Spinal cord (tissue), 10 donors: ENCODE measurements at places on chromosomes 3 and 15. TPM values are rescaled to one million over a fixed set of nuclear protein-coding genes. Genes with fewer than 3 reads are reported as not detected.

- DNase-seq = no peak
Measured at GRCh38 chr15:64246364-64247189, 83.8 kb upstream of the PPIB start.

Gene CELSR3
- 25.7 TPM for polyA plus RNA-seq

- DNase-seq = no peak
Measured at GRCh38 chr15:56808160-56808559, 74.9 kb upstream of the ZNF280D start.

DNA sequence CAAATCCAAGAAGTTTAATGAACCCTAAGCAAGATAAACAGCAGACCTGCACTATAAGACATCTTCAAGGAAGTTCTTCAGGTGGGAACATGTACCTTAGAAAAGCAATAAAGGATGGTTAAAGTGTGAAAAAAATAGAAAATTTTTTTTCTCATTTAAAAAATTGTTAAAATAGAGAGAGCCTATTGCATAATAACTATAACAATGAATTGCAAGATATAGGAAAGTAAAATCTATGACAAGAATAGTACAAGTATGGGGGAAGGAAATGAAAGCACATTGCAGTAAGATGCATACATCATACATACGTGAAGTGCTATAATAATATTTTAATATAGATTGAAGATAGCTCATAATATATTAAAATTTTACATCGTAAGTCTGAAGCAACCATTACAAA, 310.1 kb upstream of the KCNMB2 start:
- DNase-seq = no peak

Gene PRR20G
- polyA plus RNA-seq = not detected

DNA sequence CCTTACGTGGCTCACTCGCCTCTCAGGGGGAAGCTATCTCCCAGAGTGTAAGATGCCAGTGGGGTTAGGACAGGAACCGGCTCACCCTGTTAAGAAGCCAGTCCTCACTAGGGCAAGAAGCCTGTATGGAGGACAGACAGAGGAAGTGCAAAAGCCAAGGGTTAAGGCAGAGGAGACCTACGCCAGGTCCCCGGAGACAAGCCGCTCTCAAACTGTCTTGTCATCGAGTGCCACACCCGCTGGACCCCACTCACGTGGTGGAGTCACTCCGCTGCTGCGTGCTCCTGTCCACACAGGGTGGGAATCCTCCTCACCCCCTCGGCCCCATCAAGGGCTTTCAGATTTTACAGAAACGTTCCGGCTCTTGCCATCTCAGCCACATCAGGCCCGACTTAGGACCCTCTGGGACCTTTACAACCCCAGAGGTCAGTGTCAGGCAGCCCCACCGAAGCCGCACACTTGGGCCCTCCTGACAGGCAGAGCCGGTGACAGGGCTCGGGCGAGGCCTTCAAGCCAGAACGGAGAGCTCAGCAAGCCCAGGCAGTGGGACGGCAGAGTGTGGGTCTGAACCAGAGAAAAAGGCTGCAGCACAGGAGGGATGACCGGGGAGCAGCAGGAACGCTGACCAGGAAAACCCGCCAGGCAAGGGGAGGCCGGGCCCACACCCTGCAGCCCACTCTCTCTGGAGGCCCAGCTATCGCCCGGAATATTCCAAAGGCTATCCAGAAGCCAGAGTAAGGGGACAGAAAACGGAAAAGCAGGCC, 61.7 kb downstream of the XXYLT1 start:
- DNase-seq = no peak

DNA sequence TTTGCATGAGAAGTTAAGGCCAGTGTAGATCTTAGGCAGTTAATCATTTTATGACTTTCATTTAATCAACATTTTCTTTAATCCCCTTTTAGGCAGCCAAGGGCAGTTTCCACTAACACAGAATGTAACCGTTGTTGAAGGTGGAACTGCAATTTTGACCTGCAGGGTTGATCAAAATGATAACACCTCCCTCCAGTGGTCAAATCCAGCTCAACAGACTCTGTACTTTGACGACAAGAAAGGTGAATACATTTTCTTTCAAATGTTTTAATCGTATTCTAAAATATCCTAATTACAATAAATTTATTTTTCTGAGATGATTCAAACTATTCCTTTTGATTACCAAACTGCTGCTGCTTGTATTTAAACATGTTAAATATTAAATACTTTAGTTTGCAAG, 843.2 kb downstream of the CADM2 start:
- no peak for DNase-seq

DNA sequence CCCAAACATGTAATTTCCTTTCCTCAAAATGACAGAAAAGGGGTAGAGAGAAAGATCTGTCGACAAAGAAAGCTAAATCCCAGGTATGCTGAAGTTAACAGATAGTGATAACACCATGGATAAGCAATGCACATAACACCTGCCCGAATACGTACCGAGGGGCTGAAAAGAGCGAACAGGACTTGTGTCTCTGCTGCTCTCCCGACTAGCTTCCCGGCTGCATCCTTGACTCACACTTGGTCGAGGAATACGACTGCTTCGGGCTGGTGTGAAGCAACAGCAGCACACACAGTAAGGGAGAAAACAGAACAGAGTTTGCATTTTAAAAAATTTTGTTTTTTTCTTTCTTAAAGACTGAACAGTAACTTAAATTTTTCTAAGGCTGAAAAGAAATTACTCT, 136.4 kb downstream of the CLASP2 start:
- no peak for DNase-seq

DNA sequence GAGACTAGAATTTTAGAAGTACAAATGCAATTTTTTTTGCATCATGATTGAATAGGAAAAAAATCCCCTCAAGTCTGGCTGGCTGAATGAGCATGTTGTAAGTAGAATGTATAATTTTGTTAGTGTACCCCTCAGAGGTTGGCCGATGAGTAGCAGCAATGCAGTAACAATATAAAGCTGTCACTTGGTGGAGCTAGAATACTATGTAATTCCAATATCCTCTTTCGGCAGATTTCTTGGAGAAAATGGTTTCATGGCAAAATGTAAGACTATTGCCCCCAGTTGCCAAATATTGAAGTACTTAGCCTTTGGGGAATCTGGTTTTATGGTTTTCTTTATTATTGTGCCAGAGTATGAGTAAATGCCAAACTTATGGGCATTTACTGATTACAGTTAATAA, 39.8 kb upstream of the SGO1 start:
- DNase-seq = peak; percentile 76

Gene C3orf85
- not detected for polyA plus RNA-seq

GRCh38 chr15:72980661-72981060, 71.6 kb upstream of the NEO1 start:
- DNase-seq = no peak

Gene DENND6A
- polyA plus RNA-seq = 20.4 TPM

- peak; percentile 15 for DNase-seq
Measured at GRCh38 chr3:29201604-29202003, 79.3 kb upstream of the RBMS3 start.

GRCh38 chr3:48407542-48408099, 22.3 kb downstream of the PLXNB1 start:
- DNase-seq = no peak

DNA sequence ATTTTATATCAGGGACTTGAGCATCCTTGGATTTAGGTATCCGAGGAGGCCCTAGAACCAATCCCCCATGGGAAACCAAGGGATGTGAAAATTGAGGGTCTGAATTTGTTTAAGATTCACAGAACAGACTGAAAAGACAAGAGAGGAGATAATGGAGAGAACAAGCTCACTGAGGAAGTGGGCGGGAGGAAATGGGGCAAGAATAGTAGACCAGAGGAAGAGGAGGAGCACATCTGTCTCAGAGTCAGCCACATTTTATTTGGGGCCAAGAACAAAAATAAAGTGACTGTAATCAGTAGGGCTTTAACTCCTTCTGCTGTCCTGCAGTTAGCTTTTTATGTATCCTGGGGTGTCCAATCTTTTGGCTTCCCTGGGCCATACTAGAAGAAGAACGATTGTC, 63.8 kb downstream of the BLM start:
- no peak for DNase-seq

GRCh38 chr3:72821161-72821781, 27.0 kb downstream of the SHQ1 start:
- peak; percentile 20 for DNase-seq

DNA sequence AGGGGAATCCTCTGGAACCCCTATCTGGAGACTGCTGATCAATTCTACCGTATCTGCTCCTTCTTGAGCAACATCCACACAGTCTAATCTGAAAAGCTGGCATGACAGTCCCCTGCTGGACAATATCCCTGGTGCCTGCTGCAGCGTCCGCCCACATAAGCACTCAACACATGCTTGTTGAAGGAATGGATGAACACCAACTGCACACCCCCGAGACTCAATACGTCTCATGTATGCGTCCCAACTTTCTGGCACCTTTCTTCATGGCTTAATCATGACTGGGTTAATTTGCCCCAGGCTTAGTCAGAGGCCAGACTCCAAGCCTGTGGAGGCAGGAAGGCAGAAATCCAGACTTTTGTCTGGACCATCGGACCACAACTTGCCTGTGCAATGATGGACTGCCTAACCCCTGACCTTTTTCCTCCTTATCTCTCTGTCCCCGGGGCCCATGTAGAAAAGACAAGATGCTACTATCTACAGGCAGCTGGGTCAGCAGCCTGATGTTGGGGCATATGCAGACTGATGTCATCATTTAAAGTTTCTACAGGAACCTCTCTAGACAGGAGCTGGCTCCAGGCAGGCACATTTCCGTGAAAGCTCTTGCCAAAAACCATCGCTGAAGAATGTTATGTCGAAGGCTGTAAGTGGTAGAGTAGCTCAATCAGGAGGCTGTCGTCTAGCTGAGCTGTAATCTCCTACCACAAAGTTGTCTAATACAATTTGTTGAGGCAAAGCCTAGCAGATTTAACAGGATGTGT, 114.1 kb upstream of the TPM1 start:
- DNase-seq = no peak

Gene FRMD5
- polyA plus RNA-seq = 25.9 TPM

- DNase-seq = no peak
Measured at GRCh38 chr3:19439944-19440343, 291.6 kb downstream of the KCNH8 start.

Gene CASR
- 1.4 TPM for polyA plus RNA-seq

DNA sequence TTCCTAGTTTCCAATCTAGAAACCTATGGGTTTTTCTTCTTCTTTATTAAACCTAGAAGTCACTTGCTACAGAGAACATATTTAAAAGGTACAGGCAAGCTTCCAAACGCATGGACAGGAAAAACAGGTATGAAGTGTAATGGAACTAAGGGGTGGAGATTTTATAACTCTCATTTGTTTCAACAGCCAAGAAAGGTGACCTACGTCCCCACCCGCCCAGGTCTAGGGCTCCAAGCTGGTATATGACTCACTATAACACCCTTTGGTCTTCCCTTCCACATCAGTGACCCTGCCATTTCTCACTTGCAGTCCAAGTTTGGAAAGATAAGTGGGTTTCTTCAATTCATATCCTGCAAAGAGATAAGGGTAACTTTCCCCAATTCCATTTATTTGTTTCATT, 6.0 kb upstream of the LIPH start:
- DNase-seq = no peak

- no peak for DNase-seq
Measured at GRCh38 chr15:27575521-27575920, 523.6 kb downstream of the OCA2 start.

- no peak for DNase-seq
Measured at GRCh38 chr15:100918690-100919480, at the start of gene LRRK1. Gene LRRK1, plus strand, starts transcription at chr15:100919357. Its CDS starts 5,276 bp downstream, at chr15:100924633.

GRCh38 chr15:29712149-29712885, 110.0 kb downstream of the TJP1 start:
- DNase-seq = no peak

DNA sequence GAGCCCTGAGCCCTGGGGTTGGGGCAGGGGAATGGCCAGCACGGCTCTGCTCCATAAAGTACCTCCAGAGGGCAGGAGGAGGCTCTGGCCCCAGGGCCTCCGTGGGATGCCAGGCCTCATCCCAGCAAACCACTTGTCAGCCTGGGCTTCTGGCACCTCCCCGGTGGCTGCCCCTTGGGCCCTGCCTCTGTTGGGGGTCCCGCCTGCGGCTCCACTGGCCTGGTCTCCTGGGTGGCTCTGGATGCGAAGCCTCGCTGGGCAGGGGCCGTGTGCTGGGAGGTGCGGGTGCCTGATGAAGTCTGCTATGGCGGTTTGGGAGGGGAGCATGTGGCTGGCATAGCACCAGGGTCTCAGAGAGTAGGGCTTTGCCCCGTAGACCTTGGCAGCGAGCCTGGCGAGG, 37.6 kb downstream of the PLXNA1 start:
- no peak for DNase-seq

DNA sequence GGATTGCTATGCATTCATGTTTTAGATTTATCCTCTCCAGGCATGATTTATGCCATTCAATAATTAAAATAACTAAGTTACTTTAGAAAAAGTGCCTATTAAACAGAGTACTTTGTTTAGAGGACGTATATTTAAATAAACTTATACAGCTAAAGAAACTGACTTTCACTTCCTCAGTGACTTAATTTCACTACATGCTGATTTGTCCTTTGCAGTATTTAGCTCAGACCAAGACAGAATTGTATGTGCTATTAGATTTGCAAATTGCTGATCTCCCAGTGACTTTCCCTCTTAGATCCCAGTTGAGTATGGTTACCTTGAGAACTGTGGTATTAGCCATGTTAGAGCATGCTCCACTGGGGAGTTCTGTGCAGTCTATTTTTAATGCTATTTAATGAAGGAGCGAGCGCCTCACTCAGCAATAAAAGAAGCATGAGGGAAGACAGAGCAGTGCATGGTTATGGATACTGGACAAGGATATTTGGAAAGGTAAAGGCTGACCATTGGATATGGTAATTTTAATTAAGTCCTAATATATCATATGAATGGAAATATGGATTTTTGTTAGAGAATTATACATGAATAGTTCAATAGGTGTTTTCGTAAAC, 2.7 kb downstream of the ARPP21 start:
- no peak for DNase-seq
